ENCODE measurements at places on chromosomes 12 and 14.

- DNase-seq, result no peak
Measured at GRCh38 chr12:115402443-115403180, 718.6 kb upstream of the TBX3 start.

DNA sequence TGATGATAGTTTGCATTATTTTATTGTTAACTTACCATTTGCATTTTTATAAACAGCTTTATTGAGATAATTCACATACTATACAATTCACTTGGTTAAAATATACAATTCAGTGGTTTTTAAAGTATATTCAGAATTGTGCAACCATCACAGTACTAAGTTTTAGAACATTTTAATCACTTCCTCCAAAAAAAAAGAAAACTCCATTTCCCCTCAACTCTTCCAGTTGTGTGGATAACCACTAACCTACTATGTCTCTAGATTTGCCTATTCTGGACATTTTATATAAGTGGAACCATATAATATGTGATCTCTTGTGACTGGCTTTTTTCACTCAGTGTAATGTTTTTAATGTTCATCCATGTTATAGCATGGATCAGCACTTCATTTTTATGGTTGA is 41.3 kb downstream of the WNK1 start:
- no peak for DNase-seq

DNA sequence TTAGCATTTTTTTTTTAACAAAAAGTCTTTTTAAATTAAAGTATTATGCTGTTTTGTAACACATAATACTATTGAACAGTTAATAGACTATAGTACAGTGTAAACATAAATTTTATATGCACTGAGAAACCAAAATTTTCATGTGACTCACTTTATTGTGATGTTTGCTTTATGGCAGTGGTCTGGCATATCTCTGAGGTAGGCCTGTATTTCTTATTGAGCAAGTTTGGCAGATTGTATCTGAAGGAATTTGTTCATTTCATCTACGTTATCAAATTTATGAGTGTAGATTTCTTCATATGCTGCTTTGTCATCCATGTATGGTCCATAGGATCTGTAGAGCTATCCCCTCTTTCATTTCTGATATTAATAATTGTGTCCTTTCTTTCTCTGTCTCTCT is 78.8 kb upstream of the PDE3A start:
- no peak for DNase-seq

- DNase-seq, result no peak
Measured at GRCh38 chr14:105336477-105337287, 22.1 kb downstream of the PACS2 start.

DNA sequence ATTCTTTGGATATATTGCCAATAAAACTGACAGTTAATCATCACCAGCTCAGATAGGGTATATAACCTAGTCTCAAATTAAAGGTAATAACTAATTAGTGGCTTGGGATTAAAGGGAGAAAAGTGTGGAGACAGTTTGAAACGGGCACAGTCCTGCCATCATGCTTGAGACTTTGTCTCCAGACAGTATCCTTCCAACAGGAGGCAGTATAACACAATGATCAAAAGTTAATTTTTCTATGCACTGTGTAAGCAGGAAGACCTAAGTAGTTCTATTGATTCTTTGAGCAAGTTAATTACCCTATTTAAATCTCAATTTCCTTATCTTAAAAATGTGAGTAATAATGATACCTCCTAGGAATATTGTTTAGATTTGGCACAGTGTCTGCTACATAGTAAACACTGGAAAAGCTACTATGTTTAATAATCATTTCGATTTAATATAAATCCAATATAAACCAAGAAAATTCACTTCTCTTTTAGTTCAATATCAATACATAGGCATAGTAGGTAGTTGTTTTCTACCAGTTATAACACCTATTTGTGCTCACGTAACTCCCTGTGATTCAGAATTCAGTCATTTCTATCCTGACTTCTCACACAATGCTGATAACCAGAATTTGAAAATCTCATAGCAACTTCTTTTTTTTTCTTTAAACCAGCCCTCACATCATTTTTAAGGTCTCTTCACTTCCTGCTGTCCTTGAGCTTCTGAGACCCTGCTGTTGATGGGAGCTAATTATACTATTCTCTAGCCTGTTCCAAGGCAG is 53.7 kb downstream of the GALNT4 start:
- no peak for DNase-seq

DNA sequence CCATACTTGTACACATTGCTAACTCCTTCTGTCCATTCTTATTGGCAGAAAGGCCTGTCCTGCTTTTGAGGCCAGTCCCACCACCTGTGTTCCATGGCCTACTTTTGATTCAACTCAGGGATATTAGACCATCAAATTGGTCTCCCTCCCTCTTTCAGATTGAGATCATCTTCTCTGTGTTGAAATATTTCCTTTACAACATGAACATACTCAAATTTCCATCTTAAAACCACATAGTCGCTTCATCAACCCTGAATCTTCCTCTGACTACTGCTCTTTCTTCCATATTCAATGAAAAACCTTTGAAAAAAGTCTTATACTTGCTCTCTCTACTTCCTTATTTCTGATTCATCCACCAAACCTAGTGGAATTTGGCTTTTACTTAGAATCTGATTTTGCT is 34.9 kb downstream of the TRMT5 start:
- no peak for DNase-seq

- no peak for DNase-seq
Measured at GRCh38 chr12:68234140-68234539, 8.5 kb upstream of the IL26 start.

DNA sequence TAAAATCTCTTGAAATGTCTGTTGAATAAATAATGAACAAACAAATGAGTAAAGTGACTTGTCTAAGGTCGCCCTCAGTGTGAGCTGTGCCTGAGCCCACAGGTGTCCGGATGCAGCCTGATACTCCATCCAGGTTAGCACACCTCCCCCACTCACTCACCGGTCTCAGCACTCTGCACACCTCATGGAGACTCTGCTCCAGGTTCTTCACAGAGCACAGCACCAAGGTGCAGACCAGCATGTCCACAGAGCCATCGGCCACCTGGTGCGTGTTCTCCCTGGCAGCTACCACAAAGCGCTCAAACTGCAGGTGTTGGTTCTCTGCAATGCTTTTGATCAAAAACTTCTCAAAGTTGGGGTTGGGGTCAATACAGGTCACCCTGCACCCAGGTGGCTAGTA is 4.1 kb upstream of the KRT7 start:
- no peak for DNase-seq

- DNase-seq, result no peak
Measured at GRCh38 chr12:69059465-69060457, 126.8 kb upstream of the CPM start.

DNA sequence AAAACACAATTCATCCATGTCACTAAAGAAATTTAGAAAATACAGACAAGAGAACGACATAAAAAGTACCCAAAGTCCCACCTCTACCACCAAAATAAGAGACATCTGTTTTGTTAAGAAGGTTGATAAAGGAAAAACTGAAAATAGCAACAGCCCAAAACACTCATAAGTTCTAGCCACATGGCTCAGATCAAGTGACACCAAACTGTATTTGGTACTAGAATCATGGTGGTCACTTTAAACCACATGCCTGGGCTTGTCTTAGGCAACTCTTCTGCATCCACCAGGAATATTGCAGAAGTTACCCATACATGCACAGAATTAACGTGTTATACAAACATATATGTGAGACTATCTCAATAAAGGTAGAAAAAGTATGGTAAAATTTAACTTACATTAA is 78.2 kb upstream of the GTF2A1 start:
- no peak for DNase-seq

DNA sequence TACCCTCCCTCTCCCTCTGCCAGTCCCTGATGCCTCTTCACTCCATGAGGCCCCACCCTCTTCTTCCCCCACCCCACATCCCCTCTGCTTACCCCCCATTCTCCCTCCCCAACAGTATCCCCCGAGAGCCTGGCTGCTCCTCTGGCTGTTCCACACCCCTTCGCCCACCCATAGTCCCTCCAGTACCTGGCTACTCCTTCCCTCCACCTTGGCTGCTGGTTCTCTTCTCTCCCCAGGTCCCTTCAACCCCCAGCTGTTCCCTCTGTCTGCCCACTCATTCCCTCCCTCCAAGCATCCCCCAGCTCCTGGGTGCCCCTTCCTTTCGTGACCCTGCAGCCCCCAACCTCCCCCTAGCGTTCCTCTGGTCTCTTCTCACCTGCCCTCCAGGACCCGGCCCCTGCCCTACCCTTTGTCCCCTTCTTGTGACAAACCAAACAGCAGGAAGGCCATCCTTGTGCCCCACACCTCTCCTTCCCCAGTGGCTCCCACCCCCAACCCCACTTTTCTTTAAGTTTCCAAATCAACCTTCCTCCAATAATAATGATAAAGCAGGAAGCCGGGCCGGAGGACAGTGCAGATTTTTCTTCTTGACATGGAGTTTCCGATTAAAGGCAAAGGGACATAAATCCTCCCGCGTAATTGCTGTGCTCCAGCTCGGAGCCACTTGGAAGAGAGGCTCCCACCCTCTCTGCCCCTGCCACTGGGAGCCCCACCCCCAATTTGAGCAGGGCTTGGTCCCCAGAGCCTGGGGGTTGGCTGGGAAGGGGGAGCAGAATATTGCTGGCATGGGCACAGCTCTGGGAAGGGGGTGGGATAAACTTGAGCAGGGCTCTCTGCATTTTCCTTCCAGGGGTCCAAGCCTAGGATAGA is 40.0 kb downstream of the SMUG1 start:
- DNase-seq, result no peak

DNA sequence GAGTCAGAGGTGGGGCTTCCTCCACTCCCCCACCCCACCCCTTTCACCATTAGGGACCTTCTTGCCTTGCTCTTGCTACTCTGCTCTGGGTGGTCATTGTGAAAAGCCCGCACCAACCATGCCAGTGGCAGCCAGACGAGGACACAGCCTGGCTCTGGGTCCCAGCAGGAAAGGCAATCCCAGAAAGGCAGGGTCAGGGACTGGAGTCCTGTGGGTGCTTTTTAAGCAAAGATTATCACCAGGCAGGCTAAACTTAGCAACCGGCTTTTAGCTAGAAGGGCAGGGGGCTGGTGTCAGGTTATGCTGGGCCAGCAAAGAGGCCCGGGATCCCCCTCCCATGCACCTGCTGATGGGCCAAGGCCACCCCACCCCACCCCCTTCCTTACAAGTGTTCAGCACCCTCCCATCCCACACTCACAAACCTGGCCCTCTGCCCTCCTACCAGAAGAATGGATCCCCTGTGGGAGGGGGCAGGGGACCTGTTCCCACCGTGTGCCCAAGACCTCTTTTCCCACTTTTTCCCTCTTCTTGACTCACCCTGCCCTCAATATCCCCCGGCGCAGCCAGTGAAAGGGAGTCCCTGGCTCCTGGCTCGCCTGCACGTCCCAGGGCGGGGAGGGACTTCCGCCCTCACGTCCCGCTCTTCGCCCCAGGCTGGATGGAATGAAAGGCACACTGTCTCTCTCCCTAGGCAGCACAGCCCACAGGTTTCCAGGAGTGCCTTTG is 1.2 kb upstream of the GAPDH start:
- DNase-seq, result peak; percentile 72

- no peak for DNase-seq
Measured at GRCh38 chr12:88122666-88123065, 19.2 kb downstream of the CEP290 start.

DNA sequence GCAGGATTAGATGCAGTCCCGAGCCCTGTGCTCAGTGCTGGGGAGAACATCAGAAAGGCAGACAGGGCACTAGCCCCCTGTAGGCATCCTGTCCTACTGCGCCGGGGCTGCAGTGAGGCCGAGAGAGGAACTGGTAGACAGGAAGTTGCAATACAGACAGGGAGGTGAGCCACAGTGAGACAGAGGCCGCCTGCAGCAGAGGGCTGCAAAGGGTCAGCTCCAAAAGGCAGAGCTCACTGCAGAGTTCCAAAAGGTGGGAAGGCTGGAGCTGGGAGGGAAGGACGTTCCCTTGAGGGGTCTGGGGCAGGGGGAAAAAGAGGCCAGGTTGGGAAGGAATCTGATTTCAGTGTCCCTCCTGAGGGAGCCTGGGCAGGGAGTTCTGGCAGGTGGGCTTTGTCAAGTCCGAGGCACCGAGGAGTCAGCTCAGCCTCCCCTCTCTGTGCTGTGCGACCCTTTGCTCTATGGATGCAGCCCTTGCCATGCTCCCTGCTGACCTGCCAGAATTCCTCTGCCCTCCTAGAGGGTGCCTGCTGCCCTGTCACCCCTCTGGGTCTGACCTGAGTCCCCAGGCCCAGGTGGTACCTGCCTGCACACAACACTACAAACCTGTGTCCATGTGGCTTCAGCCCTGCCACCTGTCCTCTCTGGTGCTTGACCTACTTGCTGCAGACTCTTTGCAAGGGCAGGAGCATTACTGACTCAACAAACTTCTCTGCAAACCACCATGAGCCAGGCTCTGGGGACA is 63.5 kb downstream of the PRMT8 start:
- no peak for DNase-seq

DNA sequence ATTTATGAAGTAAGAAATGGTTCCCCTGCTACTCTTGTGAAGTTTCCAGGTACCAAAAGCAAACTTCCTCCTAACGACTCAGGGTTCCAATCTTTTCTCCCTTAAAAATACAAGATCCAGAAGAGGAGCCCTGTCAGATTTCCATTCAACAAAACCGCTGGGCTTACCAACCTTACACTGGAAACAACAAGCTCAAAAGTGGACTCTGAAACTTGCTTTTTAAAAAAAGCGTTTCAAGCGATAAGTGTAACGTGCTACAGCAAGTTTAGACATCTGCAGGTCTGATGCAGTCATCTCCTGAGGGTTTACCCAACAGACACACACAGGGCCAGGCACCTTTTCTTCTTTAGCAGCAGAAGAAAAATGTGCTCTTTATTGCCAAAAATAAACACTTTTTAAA is 6.9 kb upstream of the CREBL2 start:
- no peak for DNase-seq

- no peak for DNase-seq
Measured at GRCh38 chr12:131573631-131574394, 137.1 kb upstream of the SFSWAP start.

GRCh38 chr14:33932576-33933345 is 18.1 kb downstream of the EGLN3 start:
- no peak for DNase-seq

DNA sequence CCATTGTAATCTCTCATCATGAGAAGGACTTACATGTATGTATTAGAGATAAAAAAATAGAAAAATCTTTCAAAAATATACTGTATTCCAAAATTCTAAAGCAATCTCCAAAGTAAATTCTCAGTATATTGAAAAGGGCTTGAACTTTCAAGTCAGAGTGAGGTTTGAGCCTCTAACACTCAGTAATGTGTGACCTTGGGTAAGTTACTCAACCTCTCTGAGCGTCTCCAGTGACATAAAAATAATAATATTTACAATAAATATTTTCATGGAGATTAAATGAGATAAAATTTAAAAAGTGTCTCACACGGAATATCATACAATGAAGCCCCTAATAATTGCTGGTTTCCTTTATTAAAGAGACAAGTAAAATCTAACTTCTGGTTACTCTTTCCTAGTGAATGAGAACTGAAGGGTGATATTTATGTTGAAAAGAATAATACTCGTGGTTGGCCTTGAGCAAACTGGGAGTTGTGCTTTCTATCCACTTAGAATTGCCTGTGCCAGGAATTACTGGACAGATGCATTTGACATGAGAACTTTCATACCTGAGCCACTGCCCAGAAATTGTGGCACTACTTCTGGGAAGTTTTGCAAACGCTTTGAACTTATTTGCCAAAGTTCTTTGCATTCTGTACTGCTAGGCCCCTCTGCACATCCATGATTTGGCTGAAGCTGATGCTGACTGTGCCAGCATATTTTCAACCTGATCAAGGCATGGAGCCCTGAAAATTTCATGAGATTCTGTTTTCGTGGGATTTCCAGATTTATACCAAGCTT is 933.7 kb downstream of the GALC start:
- DNase-seq, result no peak

Measured in posterior cingulate gyrus (tissue), 11 donors.